ENCODE measurements at places on chromosomes 2 and 18. TPM values are rescaled to one million over a fixed set of nuclear protein-coding genes. Genes with fewer than 3 reads are reported as not detected.
A peak's percentile ranks its signal among the peaks of the same experiment; 100 is the strongest.

The FEV gene
- not detected for total RNA-seq

The IFT172 gene
- 54.4 TPM for total RNA-seq

The CD8B gene
- 4.1 TPM for total RNA-seq

The SATB2 gene
- total RNA-seq, result 6.4 TPM

The MBP gene
- 91.4 TPM for total RNA-seq

The TNS1 gene
- 469 TPM for total RNA-seq

The TMEM150A gene
- total RNA-seq, result 31.9 TPM

The KCNF1 gene
- total RNA-seq, result 0.63 TPM

The YES1 gene
- 46.0 TPM for total RNA-seq

The CCDC178 gene
- 0.69 TPM for total RNA-seq

The CTLA4 gene
- 1.6 TPM for total RNA-seq

The C18orf54 gene
- total RNA-seq, result 1.3 TPM

The SCN9A gene
- 6.8 TPM for total RNA-seq

The PDCD1 gene
- 1.5 TPM for total RNA-seq

The PROKR1 gene
- total RNA-seq, result not detected

The TRIP12 gene
- 204 TPM for total RNA-seq

The HTR2B gene
- 0.14 TPM for total RNA-seq

The ANO7 gene
- total RNA-seq, result 2.7 TPM

The CTAGE1 gene
- total RNA-seq, result 0.06 TPM

The CLHC1 gene
- 20.1 TPM for total RNA-seq

The PIEZO2 gene
- total RNA-seq, result 1.5 TPM

GRCh38 chr2:199216253-199216652, 241.5 kb downstream of the SATB2 start:
- DNase-seq, result no peak

DNA sequence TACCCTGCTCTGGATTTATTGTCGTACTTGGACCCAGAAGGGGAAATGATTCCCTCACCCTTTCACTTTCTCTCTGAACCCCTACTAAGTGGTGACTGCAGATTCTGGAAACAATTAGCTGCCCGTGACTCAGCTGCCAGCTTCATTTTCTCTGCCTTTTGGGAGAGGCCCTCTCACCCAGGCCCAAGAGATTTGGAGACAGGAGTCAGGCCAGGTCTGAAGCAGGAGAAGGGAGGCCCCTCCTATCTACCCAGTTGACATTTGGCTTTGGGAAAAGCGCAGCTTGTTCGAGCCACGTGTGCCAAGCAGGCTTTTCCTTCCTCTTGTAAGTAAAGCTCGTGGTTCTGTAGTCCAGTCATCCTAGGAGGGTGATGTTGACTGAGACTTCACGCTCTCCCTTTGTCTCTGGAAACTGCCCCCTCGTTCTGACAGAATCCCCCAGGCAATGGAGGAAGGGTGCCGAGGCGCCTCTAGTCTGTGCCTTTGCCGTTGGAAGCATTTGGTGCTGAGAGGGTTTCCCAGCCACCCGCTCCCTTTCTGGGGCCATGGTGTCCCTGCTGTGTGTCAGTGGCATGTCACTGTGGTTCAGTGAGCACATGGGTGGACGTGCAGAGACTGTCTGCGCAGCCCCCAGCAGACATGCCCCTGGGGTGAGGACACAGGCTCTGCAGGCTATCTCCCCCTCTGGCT, 8.6 kb downstream of the OXER1 start:
- no peak for DNase-seq

- no peak for DNase-seq
Measured at GRCh38 chr2:105784589-105784988, 39.9 kb downstream of the NCK2 start.

GRCh38 chr18:32138332-32138982, 46.8 kb downstream of the RNF138 start:
- no peak for DNase-seq

DNA sequence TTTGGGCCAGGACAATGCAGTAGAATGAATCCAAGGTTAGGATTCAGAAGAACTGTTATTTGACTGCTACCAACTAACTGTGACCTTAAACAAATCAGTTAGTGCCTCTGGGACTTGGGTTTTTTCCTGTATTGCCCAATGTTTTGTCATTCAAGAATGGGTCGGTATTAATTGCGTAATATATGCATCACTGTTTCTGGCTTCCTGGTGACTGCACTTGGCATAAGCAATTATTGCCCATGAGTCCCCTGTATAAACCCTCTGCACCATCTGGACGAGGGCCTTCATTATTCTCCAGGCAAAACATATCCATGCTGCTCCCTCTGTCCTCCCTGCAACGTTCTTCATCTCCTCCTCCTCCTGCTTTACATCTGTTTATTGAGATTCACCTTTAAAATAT, 255.8 kb upstream of the LRRTM1 start:
- no peak for DNase-seq

- peak; percentile 17 for DNase-seq
Measured at GRCh38 chr2:118269408-118270051, 181.3 kb downstream of the INSIG2 start.

- no peak for DNase-seq
Measured at GRCh38 chr2:47631306-47631705, 151.6 kb upstream of the MSH6 start.

- no peak for DNase-seq
Measured at GRCh38 chr2:134452042-134452733, 198.3 kb downstream of the MGAT5 start.

DNA sequence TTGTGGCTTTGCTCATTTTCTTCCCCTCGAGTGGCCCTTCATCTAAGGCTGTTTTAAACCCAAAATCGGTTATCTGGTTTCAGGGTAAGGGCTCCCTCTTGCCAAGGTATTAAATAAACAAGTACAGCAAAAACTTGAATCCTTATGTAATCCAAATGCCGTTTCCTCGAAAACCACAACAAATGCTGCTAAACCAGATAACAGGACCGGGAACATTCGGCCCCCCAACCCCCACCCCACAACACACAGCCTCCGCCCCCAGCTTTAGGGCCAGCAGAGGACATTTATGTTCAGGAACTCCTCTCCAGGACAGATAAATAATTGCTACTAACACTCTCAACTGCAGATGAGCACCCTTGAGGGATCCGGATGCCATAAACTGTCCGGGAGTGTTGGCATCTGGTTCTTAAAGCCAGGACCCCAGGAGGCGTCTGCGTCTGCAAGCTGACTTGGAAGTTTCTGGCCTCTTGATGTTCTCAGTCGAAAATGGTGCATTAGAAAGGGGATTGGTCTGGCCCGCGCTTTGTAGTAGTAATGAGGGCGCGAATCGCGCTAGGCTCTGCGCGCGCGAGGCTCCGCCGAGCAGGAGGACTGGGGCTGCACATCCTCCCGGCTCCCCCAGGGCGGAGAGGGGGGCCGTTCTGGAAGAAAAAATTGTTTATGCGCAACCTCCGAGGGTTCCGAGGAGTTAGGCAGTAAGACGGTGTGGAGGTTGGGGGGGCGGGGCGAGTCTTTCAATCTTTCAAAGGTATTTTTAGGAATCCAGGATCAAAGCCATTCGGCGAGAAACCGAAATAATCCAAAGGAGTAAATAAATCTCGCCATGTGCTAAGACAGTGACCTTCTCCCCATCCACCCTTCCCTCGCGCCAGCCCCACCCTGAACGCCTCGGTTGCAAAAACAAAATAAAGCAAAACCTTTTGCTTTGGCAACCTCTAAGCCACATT, 3.9 kb upstream of the ID2 start:
- peak; percentile 46 for DNase-seq

GRCh38 chr2:128260239-128261138, 58.2 kb downstream of the HS6ST1 start:
- DNase-seq, result peak; percentile 57

DNA sequence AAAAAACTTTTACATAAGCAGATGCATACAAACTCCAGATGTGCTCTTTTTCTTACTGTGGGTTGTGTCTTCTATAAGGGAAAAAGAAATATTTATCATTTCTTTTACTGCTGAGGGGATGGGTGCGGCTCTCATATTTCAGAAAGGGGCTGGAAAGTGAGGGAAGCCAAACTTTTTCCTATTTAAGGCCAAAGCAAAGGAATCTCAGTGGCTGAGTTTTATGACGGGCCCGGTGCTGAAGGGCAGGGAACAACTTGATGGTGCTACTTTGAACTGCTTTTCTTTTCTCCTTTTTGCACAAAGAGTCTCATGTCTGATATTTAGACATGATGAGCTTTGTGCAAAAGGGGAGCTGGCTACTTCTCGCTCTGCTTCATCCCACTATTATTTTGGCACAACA, at the start of gene COL3A1:
COL3A1 (plus strand) TSS at position 210 of the 400 bp plus-strand sequence; CDS start at position 327, 117 bp downstream.
- DNase-seq, result peak; percentile 37

GRCh38 chr2:88005776-88006175, 10.6 kb downstream of the RNU2-63P start:
- no peak for DNase-seq

DNA sequence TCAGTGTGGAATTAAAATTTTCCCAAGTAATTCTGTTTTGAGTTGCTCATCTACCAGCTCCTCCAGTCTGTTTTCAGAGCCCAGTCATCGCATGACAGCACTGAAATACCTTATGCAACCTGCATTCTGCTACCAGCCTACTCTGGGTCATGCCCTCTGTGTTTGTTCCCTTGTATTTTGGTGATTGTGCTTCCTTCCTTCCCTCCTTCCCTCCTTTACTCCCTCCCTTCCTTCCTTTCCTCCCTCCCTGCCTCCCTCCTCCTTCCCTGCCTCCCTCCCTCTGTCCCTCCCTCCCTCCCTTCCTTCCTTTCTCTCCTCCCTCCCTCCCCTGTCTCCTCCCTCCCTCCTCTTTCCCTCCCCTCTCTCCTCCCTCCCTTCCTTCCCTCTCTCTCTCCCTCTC, 289.6 kb downstream of the CDH2 start:
- DNase-seq, result no peak

DNA sequence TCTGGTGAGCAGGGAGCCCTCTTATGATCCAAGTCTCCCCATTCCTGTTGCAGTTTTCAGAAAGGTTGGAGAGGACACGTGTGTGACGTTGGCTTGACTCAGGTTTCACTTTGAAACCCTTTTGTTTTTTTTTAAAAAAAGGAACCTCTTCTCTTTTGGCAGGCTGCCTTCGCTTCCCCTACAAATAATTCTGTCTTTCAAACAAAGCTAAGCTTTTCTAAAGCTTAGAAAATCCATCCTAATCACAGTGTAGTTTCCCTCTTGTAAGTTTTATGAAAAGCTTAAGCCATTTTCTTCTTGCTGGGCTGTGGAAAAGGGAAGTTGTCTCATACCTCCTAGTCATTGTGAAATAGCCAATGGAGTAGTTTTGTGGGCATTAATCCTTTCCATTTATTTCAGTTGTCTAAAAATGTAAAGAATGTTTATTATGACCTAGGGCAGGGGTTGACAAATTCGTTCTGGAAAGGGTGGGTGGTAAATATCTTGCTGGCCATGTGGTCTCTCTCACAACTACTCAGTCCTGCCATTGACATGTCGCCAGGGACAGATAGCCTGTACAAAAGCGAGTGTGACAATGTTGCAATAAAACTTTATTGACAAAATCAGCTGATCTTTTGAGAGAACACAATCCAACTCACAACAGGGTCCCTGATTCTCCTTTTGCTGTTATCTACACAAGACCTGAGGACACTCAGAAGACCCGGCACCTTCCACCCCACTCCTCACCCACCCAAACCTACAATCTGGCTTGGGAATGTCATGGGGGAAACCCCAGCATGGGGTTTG, 878.8 kb downstream of the RNF144A start:
- DNase-seq, result no peak

GRCh38 chr18:75742516-75742915, 315.0 kb upstream of the SMIM21 start:
- no peak for DNase-seq

DNA sequence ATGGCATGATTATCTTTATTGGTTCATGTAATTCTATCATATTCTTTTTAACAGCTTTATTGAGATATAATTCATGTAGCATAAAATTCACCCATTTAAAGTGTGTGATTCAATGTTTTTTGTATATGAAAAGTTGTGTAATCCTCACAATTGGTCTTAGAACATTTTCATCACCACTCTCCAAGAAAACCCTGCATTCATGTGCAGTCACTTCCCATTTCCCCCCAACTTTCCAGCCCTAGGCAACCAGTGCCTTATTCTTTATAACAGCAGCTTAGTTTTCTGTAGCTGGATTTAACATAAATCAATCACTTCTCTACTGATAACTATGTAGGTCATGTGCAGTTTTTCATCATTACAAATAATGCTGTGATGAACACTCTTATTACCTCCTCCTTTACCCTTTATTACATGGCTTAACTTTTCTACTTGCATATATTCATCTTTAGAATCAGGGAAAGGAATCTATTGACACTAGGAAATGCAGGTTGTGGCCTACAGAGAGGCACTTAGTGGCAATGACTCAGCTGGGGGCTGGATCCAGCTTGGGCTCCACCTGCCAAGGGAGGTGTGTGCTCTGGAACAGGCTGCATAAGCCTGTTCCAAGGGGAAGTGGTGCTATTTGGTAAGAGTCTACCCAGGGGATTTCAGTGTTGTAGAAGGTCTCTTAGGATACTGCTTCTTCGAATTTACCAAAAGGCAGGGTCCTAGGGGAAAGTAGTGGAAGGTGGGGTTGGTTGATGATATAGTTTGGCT, 89.1 kb downstream of the ETAA1 start:
- DNase-seq, result peak; percentile 37

DNA sequence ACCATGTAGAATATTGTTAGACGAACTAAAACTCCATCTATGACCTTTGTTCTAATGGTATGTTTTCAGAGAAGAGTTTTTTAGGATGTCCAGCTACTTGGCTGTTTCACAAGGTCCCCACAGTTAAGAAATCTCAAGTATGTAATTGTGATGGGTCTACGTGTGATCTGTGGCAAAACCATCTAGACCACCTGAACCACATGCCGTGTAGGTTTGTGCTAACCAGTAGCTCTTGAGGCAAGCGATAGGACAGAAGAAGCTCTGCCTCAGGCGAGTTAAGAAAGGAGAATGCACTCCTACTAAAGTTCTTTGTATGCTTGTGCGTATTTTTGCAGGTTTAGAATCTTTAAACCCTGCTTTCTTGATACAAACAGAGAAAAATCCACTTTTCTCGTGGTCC, 13.2 kb downstream of the ZCCHC2 start:
- DNase-seq, result no peak

- no peak for DNase-seq
Measured at GRCh38 chr18:56702946-56703345, 51.8 kb downstream of the WDR7 start.

- no peak for DNase-seq
Measured at GRCh38 chr2:201021914-201022313, 49.6 kb downstream of the HYCC2 start.

- no peak for DNase-seq
Measured at GRCh38 chr2:235046589-235046988, 94.8 kb downstream of the SH3BP4 start.

DNA sequence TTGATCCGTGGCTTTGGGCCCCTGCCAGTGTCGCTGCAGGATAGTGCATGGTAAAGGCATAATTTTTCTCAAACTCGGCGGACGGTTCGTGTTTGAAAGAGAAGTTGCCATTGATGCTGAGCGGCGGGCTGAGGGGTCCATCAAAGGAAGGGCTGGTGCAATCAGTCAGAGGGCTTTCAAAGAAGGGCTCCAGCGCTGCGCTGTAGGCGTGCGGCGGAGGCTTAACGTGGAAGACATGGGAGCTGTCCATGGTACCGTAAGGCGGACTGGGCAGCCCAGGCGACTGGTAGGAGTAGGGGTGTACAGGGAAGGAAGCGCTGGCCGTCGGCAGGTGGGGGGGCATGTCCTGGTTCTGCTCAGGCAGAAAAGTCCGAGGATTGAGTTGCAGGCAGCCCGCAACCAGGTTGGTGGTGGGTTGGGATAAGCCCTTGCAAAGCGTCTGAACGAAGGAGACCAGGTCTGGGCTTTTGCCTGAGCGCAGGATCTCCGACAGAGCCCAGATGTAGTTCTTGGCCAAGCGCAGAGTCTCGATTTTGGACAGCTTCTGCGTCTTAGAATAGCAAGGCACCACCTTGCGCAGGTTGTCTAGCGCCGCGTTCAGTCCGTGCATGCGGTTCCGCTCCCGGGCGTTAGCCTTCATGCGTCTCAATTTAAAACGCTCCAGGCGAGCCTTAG, 2.3 kb downstream of the NEUROD1 start:
- DNase-seq, result peak; percentile 79

GRCh38 chr2:98164256-98164655, 77.3 kb downstream of the VWA3B start:
- no peak for DNase-seq

All from mucosa of gallbladder (tissue), 1 donor.